ENCODE measurements at places on chromosomes 7 and 10. TPM values are rescaled to one million over a fixed set of nuclear protein-coding genes. Genes with fewer than 3 reads are reported as not detected.

DNA sequence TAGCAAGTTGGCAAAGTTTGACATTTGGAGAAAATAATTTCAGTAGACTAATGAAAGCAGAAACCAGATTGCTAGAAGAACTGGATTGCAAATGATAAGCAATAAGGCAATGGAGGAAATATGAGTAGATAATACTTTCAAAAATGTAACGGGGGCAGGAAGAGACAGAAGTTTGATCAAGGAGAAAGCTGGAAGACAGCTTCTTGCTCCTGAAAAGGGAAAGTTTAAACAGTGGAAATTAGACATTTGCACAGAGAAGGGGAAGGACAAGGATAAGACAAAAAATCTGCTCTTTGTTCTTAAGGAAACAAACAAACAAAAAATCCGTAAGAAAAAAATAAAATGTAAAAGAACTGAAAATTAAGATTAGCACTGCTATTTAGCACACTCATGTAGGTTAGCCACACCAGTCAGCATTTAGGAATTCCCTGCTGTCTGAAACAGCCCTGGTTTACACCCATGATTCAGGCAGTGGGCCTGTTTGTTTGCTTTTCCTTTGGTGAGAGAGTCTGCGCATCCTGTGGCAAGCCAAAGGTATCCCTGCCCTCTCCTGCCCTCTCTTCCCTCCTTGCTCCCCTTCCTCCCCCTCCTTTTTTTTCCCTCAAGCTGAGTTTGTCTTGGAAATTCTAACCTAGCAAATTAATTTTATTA, 104.3 kb upstream of the CAV2 start:
- DNase-seq = no peak

- DNase-seq = peak; percentile 58
Observed at GRCh38 chr7:149254181-149254858, 7.7 kb upstream of the ZNF783 start.

DNA sequence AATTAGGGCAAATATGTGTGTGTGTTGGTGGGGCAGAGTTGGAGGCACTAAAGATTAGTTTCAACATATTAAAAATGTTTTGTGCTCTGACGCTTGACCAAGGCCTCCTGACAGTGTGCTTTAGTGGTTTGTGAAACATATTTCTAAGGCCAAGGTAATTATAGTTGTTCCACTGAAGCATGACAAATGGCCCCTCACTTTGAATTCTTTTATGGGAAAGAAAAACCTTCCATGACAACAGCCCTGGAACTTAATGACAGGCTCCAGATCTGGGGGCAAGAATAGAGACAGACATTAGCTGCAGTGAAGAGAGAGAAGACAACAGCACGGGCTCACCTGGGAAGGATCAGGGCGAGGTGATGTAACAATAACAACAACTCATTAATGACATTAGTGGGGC, 155.8 kb downstream of the CHN2 start:
- DNase-seq = no peak

DNA sequence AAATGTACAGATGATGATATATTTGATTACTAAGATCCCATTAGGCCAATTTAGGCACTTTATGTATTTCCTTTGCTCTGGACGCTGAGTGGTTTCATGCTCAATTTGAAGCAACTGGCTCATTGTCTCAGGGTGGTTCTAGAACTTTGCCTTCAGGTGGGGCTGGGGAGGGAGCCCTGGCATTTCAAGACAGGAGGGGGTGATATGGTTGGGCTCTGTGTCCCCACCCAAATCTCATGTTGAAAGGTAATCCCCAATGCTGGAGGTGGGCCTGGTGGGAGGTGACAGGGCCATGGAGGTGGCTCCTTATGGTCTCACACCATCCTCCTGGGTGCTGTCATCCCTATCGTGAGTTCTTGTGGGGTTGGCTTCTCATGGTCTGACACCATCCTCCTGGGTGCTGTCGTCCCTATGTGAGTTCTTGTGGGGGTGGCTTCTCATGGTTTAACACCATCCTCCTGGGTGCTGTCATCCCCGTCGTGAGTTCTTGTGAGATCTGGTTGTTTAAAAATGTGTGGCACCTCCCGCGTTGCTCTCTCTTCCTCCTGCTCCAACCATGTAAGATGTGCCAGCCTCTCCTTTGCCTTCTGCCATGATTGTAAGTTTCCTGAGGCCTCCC, 151.5 kb upstream of the KLF6 start:
- no peak for DNase-seq

ETV1 gene
- 3.7 TPM for total RNA-seq
